CD4-positive, alpha-beta memory T cell (primary cell): ENCODE measurements at places on chromosomes 3 and 15. TPM values are rescaled to one million over a fixed set of nuclear protein-coding genes. Genes with fewer than 3 reads are reported as not detected.

The LRRC31 gene
- not detected for total RNA-seq

The ACKR2 gene
- total RNA-seq: 0.28 TPM

The TUSC7 gene
- total RNA-seq: not detected

The RAB6B gene
- total RNA-seq: 1.8 TPM

The EPHA6 gene
- total RNA-seq: not detected

The CLDN16 gene
- not detected for total RNA-seq

The RASGRP1 gene
- 125 TPM for total RNA-seq

The SI gene
- not detected for total RNA-seq

The SLITRK3 gene
- total RNA-seq: not detected

The USF3 gene
- 23.3 TPM for total RNA-seq

The GRAMD1C gene
- total RNA-seq: 2.6 TPM

The RAP2B gene
- 41.1 TPM for total RNA-seq

The STXBP5L gene
- total RNA-seq: not detected

The HHLA2 gene
- 0.52 TPM for total RNA-seq

The RBPMS2 gene
- not detected for total RNA-seq

The ACKR4 gene
- 0.17 TPM for total RNA-seq

The SLC22A13 gene
- 0.44 TPM for total RNA-seq

The BLM gene
- 6.5 TPM for total RNA-seq

The MINAR1 gene
- 0.32 TPM for total RNA-seq

The CAMKV gene
- not detected for total RNA-seq

The PTH1R gene
- total RNA-seq: not detected

The NRG4 gene
- not detected for total RNA-seq

The LRRIQ4 gene
- total RNA-seq: not detected

The SLC28A1 gene
- not detected for total RNA-seq

The GXYLT2 gene
- total RNA-seq: not detected

The MEX3B gene
- 1.6 TPM for total RNA-seq

The FSIP1 gene
- total RNA-seq: 0.47 TPM

The RASA2 gene
- 80.9 TPM for total RNA-seq

The ADGRG7 gene
- total RNA-seq: not detected

The SMAD3 gene
- total RNA-seq: 189 TPM

The ZNF501 gene
- 7.5 TPM for total RNA-seq

The STAC gene
- total RNA-seq: not detected

The WDR72 gene
- total RNA-seq: not detected

The GABRG3 gene
- total RNA-seq: not detected

The CCR8 gene
- total RNA-seq: 6.9 TPM

The AADACL2 gene
- total RNA-seq: not detected

The CCR3 gene
- total RNA-seq: 0.29 TPM

The CX3CR1 gene
- 0.33 TPM for total RNA-seq

The TFDP2 gene
- total RNA-seq: 29.0 TPM

The ARPIN gene
- 0.11 TPM for total RNA-seq

The PLSCR4 gene
- total RNA-seq: not detected

The KIF7 gene
- not detected for total RNA-seq

The BFSP2 gene
- total RNA-seq: not detected

The TMCO5A gene
- total RNA-seq: not detected

The ANKRD34C gene
- total RNA-seq: not detected
